ENCODE measurements at places on chromosomes 7 and 10. TPM values are rescaled to one million over a fixed set of nuclear protein-coding genes. Genes with fewer than 3 reads are reported as not detected.

Gene MOGAT3
- polyA plus RNA-seq = not detected

Gene GPR15LG
- polyA plus RNA-seq = 0.92 TPM

Gene SEMA3C
- 5.6 TPM for polyA plus RNA-seq

Gene TMEM236
- polyA plus RNA-seq = not detected

Data from stomach (tissue), 19 donors.